GM23338 (cell line): ENCODE measurements at places on chromosomes 1 and 21.
A peak's percentile ranks its signal among the peaks of the same experiment; 100 is the strongest.

GRCh38 chr1:50570066-50570468 is 146.8 kb upstream of the DMRTA2 start:
- H3K27me3 ChIP-seq: no peaks in the 10 kb centered on the region
- no peak overlapping the region for H3K27ac ChIP-seq
- DNase-seq: no peak
- H3K4me3 ChIP-seq: no peak overlapping the region
- peaks cover 6% of the 10 kb centered on the region; the same call in 1 of the 2 replicates for H3K4me1 ChIP-seq

GRCh38 chr21:26800001-26800400 is 45.2 kb downstream of the ADAMTS1 start:
- peaks cover 7% of the 10 kb centered on the region; the same call in 1 of the 2 replicates for H3K4me1 ChIP-seq
- no peaks in the 10 kb centered on the region for H3K27me3 ChIP-seq
- no peaks in the 10 kb centered on the region for H3K36me3 ChIP-seq

DNA sequence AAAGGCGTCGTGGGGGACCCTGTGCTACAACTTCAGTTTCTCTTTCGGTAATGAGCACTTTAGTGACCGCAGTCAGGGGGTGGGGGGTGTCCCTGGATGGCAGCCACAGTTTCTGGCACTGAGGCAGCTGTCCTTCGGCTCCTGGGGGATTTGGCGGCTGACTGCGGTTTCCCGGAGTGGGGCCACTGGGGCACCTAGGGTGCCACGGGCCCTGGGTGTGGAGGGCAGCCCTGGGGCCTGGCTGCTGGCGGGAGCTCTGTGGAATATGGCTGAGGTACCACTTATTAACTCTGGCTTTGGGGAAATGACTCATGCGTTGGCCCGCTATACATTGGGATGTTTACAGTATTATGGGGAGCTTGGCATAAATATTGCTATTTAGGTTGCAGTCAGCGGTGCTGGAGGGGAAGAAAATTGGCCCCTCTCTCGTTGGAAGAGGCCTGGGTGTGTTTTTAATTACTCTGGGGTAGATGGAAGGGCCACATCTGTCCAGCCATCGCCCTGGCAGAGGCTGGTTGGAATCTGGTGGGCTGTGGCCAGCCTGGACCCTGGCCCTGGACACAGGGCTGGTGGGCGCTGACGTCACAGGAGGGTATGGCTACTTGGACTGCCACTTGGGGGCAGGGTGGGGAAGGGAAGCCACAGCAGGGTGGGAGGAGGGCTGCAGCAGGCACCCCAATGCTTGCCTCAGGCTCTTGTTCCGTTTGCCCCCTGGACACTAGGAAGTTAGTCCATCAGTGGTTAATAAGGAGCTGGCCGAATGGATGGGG is 2.0 kb downstream of the EPHB2 start:
- no peak for DNase-seq
- H3K4me3 ChIP-seq: no peak overlapping the region
- peaks cover 29% of the 10 kb centered on the region for H3K27me3 ChIP-seq
- no peak overlapping the region for H3K27ac ChIP-seq
- no peaks in the 10 kb centered on the region for H3K36me3 ChIP-seq

DNA sequence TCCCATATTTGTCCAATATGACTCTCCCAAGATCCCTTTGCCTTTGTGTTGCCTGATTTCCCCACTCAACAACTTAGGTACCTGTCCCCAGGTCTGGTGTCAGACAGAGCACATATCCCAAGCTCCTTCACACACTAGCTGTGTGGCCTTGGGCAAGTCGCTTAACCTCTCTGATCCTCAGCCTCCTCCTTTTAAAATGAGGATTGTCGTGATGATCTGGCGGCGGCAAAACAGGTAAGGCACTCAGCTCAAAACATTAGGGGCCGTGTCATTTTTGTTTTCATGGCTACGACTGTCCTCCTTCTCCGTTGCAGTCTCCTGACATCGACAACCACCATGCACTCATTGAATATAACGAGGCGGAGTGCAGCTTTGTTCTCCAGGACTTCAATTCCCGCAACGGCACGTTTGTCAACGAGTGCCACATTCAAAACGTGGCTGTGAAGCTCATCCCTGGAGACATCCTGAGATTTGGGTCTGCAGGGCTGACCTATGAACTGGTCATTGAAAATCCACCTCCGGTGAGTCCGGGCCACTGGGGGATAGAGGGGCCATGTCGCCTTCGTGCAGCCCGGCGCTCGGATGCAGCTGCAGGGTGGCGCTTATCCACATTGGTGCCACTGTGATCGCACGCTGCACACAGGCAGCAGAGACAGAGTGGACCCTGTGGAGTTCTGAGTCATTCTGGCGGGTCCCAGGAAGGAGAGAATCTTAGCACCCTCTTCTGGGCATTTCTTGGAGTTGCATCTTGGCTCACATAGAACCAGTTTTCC is 25.2 kb downstream of the FHAD1 start:
- peak overlapping the region; percentile 34; the same call in 1 of the 2 replicates for H3K4me3 ChIP-seq
- no peaks in the 10 kb centered on the region for H3K36me3 ChIP-seq
- H3K27me3 ChIP-seq: no peaks in the 10 kb centered on the region
- DNase-seq: peak; percentile 94
- H3K4me1 ChIP-seq: no peaks in the 10 kb centered on the region
- H3K27ac ChIP-seq: no peak overlapping the region

- peaks cover 18% of the 10 kb centered on the region for H3K4me1 ChIP-seq
- H3K27me3 ChIP-seq: no peaks in the 10 kb centered on the region
- no peak overlapping the region for H3K4me3 ChIP-seq
- no peak for DNase-seq
Observed at GRCh38 chr1:230084408-230085177, 17.6 kb downstream of the GALNT2 start.

DNA sequence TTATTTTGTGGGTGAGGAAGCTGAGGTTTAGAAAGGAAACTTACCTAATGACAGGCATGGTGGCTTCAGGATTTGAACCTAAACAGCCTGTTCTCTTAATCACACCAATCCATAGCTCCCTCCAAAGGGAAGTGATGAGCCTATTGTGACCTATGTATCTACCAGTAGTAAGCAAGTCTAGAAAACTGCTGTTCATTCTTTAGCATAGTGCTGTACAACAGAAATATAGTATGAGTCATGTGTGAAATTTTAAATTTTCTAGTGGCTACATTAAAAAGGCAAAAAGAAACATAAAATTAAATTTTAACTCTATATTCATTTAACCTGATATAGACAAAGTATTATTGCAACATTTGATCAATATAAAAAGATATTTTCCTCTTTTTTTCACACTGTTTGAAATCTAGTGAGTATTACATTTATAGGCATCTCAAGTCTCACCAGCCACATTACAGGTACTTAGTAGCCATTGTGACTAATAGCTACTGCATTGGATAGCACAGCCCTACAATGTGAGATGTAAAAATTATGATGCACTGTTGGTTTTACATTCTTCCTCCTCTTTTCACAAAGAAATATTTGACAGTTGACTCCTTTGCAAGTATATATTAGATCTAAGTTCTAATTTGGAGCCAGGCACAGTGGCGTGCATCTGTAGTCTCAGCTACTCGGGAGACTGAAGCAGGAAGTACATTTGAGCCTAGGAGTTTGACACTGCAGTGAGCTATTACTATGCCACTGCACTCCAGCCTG is 16.6 kb downstream of the IPO9 start:
- H3K4me3 ChIP-seq: no peak overlapping the region
- no peak for DNase-seq
- no peaks in the 10 kb centered on the region for H3K27me3 ChIP-seq
- peaks cover 29% of the 10 kb centered on the region for H3K36me3 ChIP-seq

DNA sequence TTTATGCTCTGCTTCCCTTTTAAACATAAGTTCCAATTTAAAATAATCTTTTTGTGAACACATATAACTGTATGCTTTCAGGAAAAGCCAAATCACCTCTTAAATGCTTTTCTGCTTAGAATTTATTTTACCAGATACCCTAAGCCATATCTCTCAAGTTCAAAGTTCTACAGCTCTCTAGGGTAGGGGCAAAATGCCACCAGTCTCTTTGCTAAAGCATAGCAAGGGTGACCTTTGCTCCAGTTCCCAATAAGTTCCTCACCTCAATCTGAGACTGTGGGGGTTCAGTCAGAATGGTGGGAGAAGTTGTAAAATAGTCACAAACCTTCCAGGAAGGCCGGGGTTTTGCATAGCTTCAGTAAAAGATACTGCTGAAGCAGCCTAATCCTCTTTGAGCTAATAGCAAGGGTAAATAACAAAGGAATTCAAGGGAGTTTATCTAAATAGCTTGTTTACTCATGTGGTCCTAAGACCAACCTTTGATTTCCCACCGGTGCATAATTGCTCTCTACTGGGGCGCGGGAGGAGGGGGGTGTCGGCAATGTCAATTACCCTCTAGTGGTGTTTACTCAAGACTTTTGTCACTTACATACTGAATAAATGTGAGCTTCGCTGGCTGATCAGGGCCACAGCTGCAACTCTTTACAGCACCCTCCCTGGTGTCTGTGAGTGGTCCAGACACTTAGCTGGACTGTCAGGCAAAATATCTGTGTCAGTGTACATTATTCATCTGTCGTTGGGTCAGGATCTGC is 1376.2 kb downstream of the NCAM2 start:
- H3K27me3 ChIP-seq: peaks cover 13% of the 10 kb centered on the region; the same call in 1 of the 2 replicates
- no peak overlapping the region for H3K4me3 ChIP-seq
- H3K36me3 ChIP-seq: no peaks in the 10 kb centered on the region
- H3K27ac ChIP-seq: no peak overlapping the region
- H3K4me1 ChIP-seq: 0 out of 2 replicates have a peak, but pooled peaks cover 5% of the 10 kb centered on the region
- DNase-seq: peak; percentile 40

DNA sequence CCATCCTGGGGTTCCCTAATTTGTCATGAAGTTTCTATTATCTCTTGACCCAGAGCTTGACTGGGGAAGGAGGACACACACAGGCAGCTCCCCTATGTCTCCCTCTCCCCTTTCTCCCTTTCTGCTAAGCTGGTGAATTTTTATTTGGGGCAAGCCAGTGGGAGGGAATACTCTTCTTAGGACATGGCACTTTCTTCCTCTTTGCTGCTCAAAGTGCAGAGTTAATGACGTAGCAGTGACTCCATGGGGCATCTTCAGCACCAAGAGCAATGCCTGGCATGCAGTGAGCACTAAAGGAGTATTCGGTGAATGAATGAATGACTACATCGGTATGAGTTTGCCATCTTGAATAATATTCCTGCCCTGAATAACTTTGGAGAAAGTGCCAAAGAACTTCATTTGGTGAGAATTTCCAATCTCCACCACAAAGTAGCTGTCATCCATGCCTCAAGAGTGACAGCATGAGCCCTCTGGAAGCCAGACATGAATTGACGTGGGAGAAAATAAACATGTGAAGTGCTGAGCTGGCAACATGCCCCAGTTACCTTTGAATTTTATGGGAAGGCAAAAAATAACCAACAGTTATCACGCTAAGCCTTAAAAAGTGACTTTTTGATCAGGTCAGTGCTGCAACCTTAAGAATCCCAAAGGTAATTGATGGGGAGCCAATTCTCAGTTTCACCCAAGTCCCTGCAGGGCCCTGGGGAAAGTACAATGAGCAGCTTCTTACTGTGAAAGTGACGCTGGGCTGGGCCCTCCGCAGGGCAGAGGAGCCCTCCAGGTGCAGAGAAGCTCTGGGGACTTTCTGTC is 22.1 kb upstream of the ATF3 start:
- H3K36me3 ChIP-seq: no peaks in the 10 kb centered on the region
- no peaks in the 10 kb centered on the region for H3K27me3 ChIP-seq
- peaks cover 11% of the 10 kb centered on the region; the same call in 1 of the 2 replicates for H3K4me1 ChIP-seq
- H3K27ac ChIP-seq: no peak overlapping the region
- H3K4me3 ChIP-seq: no peak overlapping the region

DNA sequence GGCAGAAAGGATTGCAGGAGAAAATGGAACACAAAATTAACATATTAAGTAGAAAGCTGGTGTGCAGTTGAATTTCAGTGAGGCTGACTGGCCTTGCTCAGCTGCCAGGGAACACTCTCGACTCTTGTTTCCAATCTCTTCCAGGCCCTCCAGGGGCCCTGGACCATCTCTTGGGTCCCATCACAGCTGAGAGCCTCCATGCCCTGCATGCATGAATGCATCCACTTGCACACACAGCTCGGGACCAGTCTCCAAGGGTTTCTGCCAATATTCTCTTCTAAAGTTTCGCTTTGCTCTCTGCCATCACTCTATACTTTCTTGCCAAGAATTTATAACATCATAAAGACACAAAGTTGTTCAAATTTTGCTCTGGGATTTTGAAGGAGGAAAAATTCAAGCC is 200.3 kb downstream of the DSCAM start:
- no peaks in the 10 kb centered on the region for H3K27me3 ChIP-seq
- H3K4me1 ChIP-seq: no peaks in the 10 kb centered on the region
- no peak overlapping the region for H3K4me3 ChIP-seq
- H3K36me3 ChIP-seq: no peaks in the 10 kb centered on the region
- H3K27ac ChIP-seq: no peak overlapping the region

GRCh38 chr1:21899987-21900386 is 37.1 kb downstream of the HSPG2 start:
- H3K27ac ChIP-seq: no peak overlapping the region
- H3K36me3 ChIP-seq: no peaks in the 10 kb centered on the region
- H3K4me1 ChIP-seq: no peaks in the 10 kb centered on the region; the same call in 1 of the 2 replicates
- H3K4me3 ChIP-seq: no peak overlapping the region
- no peak for DNase-seq
- H3K27me3 ChIP-seq: no peaks in the 10 kb centered on the region

DNA sequence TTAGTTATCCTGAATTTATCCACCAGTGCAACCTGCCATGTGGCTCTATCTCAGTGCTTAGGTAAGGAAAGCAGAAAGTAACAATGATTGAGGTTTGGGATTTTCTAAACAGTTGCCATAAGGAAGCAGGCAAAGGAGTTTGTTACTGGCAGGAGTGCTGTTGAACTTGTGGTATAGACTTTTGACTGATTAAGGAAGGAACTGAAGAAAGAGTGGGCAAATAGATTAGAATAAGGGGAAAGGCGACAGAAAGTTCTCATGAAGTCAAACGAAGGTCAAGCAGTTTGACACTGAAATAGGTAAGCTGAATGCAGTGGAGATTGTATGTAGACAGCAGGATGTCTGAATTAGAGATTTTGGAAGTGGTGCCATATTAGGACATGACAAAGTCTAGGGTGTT is 24.2 kb upstream of the CR2 start:
- no peak overlapping the region for H3K4me3 ChIP-seq
- no peak overlapping the region for H3K27ac ChIP-seq
- no peaks in the 10 kb centered on the region for H3K4me1 ChIP-seq
- no peaks in the 10 kb centered on the region for H3K27me3 ChIP-seq
- peaks cover 5% of the 10 kb centered on the region; the same call in 1 of the 2 replicates for H3K36me3 ChIP-seq

GRCh38 chr1:145785547-145785946 is 38.3 kb downstream of the RNF115 start:
- no peak overlapping the region for H3K4me3 ChIP-seq
- H3K36me3 ChIP-seq: peaks cover 4% of the 10 kb centered on the region; the same call in 1 of the 2 replicates
- no peak overlapping the region for H3K27ac ChIP-seq
- H3K4me1 ChIP-seq: no peaks in the 10 kb centered on the region
- DNase-seq: no peak

GRCh38 chr1:230091473-230092231 is 24.6 kb downstream of the GALNT2 start:
- DNase-seq: no peak
- no peaks in the 10 kb centered on the region for H3K27me3 ChIP-seq
- H3K36me3 ChIP-seq: no peaks in the 10 kb centered on the region; the same call in 1 of the 2 replicates
- H3K27ac ChIP-seq: no peak overlapping the region
- peaks cover 2% of the 10 kb centered on the region for H3K4me1 ChIP-seq

DNA sequence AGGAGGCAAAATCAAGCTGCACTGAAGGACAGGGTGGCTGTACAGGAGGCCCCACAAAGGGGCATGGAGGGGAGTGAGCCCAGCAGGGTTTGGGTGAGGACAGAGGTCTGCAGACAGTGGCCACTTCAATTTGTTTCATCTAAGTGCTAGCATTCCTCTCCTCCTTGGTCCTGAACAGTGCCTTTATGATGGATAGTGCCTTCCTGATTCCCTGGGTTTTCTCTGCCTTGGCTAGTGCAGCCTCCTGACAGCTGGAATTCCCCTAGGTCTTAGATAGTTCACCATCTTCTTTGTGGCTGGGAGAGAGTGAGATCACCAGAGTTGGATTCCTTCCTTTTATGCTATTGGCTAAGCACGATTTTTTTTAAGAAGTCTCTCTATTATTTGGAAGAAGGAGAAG is 3.8 kb upstream of the HPCAL4 start:
- H3K4me1 ChIP-seq: peaks cover 3% of the 10 kb centered on the region; the same call in 1 of the 2 replicates
- H3K27me3 ChIP-seq: peaks cover 99% of the 10 kb centered on the region
- DNase-seq: peak; percentile 67
- no peak overlapping the region for H3K4me3 ChIP-seq
- no peak overlapping the region for H3K27ac ChIP-seq
- H3K36me3 ChIP-seq: no peaks in the 10 kb centered on the region
